Neuronal stem cell (in vitro differentiated cells): ENCODE measurements at places on chromosomes 12 and 14.

- DNase-seq, result no peak
Measured at GRCh38 chr12:106010741-106011140, 128.0 kb downstream of the NUAK1 start.

- no peak for DNase-seq
Measured at GRCh38 chr12:75047885-75048525, 161.6 kb downstream of the KCNC2 start.

DNA sequence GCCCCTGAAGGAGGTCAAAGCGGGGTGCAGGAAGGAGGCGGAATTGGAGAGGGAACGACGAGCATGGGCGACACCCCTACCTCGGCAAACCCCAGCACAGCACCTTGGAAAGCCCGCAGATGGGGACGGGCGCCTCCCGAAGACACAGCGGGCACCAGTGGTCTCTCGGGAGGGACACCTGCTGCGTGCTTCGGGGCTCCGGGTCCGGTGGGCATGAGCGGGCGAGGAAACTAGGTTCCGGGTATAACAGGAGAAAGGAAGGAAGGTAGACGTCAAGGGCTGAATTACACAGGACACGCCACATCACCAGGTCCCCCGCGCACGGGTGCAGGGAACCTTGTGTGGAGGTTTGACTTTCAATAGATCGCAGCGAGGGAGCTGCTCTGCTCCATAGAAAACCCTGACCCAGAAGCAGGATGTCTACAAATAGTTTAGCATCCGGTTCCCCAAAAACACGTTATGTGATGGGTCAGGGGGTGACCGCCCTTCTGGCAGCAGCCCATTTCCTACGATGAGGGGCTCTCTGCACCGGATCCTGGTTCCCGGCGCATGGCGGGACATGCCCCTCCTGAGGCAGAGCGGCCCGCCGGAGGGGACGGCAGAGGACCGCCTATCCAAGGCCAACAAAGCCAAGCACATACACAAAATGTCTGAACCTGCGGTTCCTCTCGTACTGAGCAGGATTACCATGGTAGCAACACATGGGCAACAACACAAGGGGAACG, 196.9 kb downstream of the ALG10 start:
- peak; percentile 1 for DNase-seq

- DNase-seq, result no peak
Measured at GRCh38 chr12:49880756-49881414, 22.8 kb downstream of the FAIM2 start.

- DNase-seq, result no peak
Measured at GRCh38 chr14:20823859-20824258, 21.2 kb upstream of the RNASE1 start.

- DNase-seq, result no peak
Measured at GRCh38 chr14:81281332-81281731, 60.6 kb upstream of the GTF2A1 start.

GRCh38 chr14:68235011-68235410, 415.4 kb downstream of the RAD51B start:
- no peak for DNase-seq

GRCh38 chr12:39467432-39467870, 24.5 kb upstream of the KIF21A start:
- DNase-seq, result no peak

GRCh38 chr14:100586403-100587085, 673 bp downstream of the BEGAIN start:
- DNase-seq, result no peak

GRCh38 chr14:61341275-61342206, 20.2 kb downstream of the PRKCH start:
- no peak for DNase-seq

DNA sequence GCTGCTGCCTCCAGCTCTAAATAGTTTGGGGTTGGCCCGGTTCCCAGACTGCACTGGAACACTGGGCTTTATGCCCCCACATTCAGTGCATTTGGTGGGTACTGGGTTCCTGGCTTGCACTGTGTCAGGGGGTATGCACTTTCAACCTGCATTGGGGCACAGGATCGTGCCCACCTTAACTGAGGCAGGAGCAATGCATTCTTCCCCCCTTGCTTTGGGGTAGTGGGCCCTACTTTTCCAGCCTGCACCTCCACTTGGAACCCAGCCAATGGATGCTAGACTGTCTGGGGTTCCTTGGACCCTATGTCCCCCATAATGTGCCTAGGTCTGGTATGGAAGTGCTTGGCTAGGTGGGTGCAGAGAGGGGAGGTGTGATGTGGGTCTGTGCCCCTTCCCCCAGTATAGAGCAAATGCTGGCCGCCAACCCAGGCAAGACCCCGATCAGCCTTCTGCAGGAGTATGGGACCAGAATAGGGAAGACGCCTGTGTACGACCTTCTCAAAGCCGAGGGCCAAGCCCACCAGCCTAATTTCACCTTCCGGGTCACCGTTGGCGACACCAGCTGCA, 615 bp downstream of the TARBP2 start:
- DNase-seq, result no peak

DNA sequence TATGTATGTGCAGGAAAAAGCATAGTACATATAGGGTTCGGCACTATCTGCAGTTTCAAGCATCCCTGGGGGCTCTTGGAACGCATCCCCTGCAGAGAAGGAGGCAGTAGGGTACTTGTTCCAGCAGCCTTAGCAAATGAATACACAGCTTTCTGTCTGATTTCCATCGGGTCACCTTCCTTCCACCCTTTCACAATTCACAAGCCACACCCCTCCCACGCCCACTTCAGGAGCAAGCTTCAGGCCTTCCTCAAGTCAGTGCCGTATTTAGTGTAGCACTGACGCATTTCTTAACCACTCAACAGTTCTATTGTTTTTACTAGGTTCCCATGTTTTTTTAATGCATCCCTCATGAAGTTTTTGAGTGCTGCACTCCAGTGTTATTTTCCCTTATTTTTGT, 64.2 kb downstream of the CLMN start:
- peak; percentile 57 for DNase-seq

- no peak for DNase-seq
Measured at GRCh38 chr14:23110579-23111365, 6.0 kb upstream of the CIROP start.

- peak; percentile 60 for DNase-seq
Measured at GRCh38 chr12:26017484-26018211, 59.2 kb downstream of the RASSF8 start.

- no peak for DNase-seq
Measured at GRCh38 chr12:123519141-123520001, 14.1 kb downstream of the RILPL1 start.

DNA sequence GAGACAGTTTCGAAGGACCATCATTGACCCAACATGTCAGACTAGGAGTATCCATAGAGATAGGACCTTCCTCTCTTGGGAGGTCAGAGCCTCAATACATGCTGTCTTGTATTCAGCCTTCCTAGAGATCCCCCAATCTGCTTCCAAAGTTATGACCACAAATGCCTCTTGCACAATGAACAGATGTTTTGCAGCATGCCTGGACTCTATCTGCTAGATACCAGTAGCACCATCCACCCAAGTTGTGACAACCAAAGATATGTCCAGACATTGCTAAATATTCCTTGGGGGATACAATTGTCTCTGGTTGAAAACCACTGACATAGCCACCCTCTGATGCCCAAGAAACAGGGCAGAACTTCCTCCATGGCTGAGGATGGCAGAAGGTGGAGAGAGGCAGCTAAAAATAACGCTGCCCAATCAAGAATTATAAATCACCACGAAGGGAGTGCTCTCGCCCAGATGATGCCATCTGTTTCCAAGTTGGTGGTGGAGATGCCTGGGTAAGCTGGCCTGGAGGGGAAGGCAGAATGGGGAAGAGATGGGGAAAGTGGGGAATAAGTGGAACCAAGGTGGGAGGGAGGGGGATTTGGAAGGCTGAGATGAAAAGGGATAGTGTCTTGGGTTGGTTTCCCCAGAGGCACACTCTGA, 42.9 kb upstream of the NOS1 start:
- no peak for DNase-seq

DNA sequence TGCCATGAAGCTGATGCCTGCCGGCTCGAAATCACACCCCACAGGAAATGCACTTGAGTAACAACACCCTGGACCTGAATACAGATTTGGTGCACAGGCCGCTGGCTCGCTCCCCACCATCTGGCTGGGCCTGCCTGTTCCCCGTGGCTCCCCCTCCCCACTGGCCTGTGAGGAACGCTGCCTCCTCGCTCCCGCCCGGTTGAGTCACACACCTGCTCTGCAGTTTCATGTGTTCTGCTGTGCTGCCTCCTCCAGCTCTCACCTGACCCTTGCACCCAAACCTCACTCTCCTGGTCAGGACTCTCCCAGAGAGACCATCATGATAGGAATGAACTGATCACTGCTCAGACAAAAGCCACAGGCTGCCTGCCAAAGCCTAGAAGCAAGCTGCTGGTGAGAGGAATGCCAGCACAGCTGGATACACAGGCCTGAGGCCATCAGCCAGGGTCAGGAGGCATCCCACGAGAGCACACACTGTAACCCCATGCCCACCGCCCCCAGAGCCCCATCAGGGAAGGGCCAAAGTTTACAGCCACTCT, 3.8 kb upstream of the SIVA1 start:
- no peak for DNase-seq

GRCh38 chr14:47778631-47779030, 103.2 kb upstream of the MDGA2 start:
- no peak for DNase-seq

DNA sequence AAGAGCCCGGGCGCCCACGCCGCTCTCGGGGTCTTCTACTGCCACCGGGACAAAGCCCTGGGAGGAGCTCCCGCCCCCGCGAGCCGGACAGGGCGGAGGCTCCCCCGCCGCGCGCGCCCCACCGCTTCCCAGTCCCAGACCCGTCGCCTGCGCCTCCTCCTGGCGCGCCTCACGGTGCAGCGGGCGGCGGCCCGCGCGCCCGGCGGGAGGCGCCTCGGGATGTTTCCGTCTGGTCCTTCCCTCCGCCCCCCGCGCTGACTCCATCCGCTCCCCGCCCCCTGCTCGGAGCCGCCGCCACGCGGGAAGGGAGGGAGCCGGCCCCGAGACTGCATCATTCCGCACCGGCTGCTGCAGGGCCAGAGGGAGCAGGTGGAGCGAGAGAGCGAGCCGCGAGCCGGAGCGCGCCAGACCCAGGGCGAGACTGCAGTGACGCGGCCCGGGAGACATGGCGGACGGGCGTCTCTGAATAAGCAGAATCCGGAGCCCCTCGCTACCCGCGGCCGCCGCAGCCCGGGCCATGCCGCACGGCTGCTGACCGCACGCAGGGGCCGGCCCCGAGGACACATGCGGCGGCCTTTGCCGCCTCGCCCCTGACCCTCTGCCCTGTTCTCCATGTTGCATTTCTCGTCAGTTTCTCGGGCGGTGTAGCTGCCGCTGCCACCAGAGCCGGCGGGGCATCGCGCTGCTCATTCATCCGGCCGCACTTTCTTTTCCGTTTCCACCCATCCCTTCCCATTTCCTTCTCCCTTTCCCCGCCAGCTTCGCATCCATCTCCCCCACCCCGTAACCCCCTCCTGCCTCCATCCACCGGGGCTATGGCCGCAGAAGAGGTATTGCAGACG, at the start of gene BICD1:
Gene BICD1, plus strand, starts transcription at position 331 of the 842 bp plus-strand sequence. Its CDS starts 485 bp downstream, at position 816.
- DNase-seq, result peak; percentile 85

DNA sequence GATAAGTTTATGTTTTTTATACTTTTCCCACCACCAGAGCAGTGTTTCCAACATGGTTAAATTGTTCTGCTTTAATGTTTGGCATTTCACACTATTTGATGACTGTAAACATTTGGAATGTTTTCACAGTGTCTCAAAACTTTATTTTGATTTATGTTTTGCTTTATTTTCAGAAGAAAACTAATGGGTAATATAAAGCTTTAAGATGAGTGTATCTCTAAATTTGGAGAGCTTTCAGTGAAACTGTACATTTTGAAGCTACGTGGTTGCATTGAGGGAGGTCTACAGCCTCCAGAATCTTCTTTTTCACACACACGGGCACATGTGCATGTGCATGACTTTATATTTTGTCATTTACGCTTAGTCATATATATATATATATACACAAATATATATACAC, 10.7 kb downstream of the BICD1 start:
- no peak for DNase-seq

- DNase-seq, result peak; percentile 33
Measured at GRCh38 chr12:98870504-98870903, 225.4 kb downstream of the APAF1 start.

DNA sequence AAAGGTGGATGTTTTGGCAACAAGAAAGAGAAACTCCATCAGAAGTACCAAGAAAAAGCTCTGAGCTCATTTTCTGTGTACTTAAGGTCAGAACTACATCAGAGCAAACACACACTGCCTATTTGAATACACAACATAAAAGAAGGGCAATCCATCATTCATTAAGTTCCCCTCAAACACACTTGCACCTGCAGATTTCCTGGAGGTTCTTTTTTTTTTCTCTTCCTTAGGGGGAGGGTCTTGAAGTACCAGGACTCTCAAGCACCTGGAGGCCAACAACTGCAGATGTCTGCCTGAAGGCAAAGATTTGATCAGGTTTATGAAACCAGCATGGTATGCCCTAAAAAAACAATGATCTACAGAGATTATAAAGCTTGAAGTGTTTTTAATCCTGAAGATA, 26.1 kb upstream of the PTHLH start:
- DNase-seq, result no peak

DNA sequence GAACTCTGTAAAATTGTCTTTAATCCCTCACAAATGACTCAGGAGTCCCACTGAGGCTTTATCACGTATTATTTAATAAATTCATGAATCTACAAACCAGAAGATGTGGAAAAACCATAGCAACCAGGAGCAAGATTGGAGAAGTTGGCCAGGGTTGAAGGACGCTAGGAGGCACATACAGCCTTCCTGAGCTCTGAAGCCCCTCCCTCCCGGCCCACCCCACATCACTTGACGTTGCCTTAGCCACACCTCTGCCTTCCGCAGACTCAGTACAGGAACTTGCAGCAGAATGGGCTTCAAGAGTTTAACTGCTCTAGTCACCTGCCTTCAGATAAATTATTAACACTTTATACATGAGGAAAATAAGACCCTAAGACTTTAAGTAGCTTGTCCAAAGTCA, 33.9 kb downstream of the SLC35F4 start:
- DNase-seq, result peak; percentile 12

- DNase-seq, result no peak
Measured at GRCh38 chr14:72464226-72464625, 429.7 kb downstream of the DPF3 start.

DNA sequence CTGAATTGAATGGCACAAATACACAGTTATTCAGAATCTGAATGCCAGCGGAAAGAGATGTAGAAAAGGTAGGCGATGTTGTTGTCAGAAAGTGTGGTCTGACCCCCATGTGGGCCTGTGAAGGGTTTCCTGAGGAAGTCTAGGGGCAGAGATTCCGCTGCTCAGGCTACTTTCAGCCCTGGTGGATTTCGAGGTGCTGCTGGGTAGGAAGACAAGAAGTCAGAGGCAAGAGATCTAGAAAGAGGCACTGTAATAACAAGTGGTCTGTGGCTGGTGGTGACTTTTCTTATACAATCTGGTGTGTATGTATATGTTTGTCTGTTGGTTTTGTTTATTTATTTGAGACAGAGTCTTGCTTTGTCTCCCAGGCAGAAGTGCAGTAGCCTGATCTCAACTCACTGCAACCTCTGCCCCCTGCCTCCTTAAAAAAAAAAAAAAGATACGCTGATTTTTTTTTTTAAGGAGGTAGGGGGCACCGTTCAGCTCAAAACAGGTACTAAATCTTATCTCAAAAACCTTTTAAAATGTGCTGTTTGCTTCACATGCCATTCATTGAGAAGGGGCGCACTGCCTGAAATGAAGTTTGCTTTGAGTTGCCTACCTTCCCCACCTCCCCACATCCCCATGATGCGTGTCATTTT, 27.1 kb upstream of the MANSC4 start:
- no peak for DNase-seq
